Activated T-helper 2 cell treated with anti-CD3 and anti-CD28 coated beads, Interferon-gamma antibody, Interleukin-2, Interleukin-4, amounts not matched to agents 10 μg/mL and 5 μg/mL and 100 μg/mL, durations not matched to agents 14 hours and 24 hours and 36 hours (primary cell): ENCODE measurements at places on chromosomes 12 and 14. TPM values are rescaled to one million over a fixed set of nuclear protein-coding genes. Genes with fewer than 3 reads are reported as not detected.

The SPX gene
- total RNA-seq = 1.1 and 1.6 TPM in 2 replicates

The INTS13 gene
- 54.4 and 65.7 TPM in 2 replicates for total RNA-seq

The SLC39A9 gene
- 43.7 and 46.7 TPM in 2 replicates for total RNA-seq

The FOS gene
- total RNA-seq = 24.7 and 27.8 TPM in 2 replicates

The SLCO1B1 gene
- not detected in 2 replicates for total RNA-seq

GRCh38 chr12:50951112-50951511 lies 1.2 kb upstream of the HIGD1C start:
- H3K36me3 ChIP-seq = no peaks in the 10 kb centered on the region
- H3K4me1 ChIP-seq = no peaks in the 10 kb centered on the region
- H3K27me3 ChIP-seq = no peaks in the 10 kb centered on the region
- H3K4me3 ChIP-seq = no peak overlapping the region
- DNase-seq = no peak

- no peak overlapping the region for H3K27ac ChIP-seq
- H3K36me3 ChIP-seq = peaks cover 31% of the 10 kb centered on the region
- H3K27me3 ChIP-seq = no peaks in the 10 kb centered on the region
Measured at GRCh38 chr12:71846322-71846940, 6.9 kb downstream of the TBC1D15 start.

- H3K27me3 ChIP-seq = peaks cover 78% of the 10 kb centered on the region
- H3K27ac ChIP-seq = no peak overlapping the region
- DNase-seq = peak; percentile 49
- no peak overlapping the region for H3K4me3 ChIP-seq
Measured at GRCh38 chr12:53701518-53702264, 25.6 kb downstream of the CALCOCO1 start.

DNA sequence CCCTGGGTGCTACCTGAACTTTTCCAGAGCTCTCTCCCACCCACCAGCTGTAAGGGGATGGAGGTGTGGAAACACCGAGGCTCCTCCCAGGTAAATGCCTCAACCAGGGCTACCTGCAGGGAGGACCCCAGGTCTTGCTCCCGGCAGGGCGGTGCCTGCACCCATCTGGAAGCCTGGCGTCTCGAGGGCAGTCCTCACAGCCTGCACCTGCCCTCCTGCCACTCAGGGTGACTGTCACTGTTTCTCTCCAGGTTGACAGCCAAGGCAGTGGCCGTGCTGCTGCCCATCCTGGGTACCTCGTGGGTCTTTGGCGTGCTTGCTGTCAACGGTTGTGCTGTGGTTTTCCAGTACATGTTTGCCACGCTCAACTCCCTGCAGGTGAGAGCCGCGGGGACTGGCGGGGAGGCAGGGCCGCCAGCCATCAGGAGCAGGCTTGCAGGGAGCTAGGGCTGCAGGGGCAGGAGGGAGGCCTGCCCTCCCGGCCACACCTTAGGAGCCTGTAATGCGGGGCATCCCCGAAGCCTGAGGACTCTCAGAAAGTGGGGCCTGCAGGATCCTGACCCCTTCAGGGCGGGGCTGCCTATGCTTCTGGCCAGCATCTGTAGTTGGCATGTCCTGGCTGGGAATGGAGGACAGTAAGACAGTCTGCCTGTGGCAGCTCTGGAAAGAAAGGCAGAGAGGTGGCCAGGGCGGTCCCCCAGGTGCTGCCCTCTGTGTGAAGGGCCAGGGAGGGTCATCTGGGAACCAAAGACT lies 182.3 kb downstream of the ADGRD1 start:
- no peaks in the 10 kb centered on the region for H3K36me3 ChIP-seq

GRCh38 chr12:29255042-29255441 lies 106.0 kb downstream of the FAR2 start:
- no peaks in the 10 kb centered on the region for H3K36me3 ChIP-seq
- no peak overlapping the region for H3K27ac ChIP-seq
- DNase-seq = no peak
